ENCODE measurements at places on chromosomes 16 and 17.

DNA sequence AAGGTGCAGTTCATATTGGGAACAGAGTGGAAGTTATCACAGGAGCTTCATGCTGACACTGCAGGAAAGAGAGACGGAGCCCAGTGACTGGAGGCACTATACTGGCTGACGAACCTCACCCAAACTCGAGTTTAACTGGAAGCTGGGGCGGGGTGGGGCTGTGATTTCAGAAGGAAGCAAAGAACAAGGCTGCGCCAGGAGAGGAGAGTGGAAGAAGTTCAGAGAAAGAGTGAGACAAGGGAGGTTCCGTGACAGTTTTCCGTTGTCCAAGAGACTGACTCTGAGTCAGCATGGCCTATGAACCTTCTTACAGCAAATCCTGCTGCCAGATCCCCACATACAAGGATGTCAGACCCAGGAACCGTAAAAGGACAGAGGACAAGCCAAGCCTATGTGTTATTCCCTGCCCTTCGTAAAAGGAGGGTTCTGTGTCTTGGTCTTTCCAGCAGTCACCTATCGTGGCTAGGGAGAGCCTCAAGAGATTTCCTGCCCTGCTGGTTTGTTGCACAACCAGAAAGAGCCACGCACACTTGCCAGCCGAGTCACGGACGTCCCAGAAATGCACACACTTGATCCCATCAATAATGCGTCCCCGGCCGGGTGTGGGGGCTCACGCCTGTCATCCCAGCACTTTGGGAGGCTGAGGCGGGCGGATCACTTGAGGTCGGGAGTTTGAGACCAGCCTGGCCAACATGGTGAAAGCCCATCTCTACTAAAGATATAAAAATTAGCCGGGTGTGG lies 5.1 kb downstream of the PITPNA start:
- no peak for DNase-seq

GRCh38 chr16:35194681-35195080 lies 1735.3 kb downstream of the TP53TG3F start:
- no peak for DNase-seq

GRCh38 chr16:21608639-21609328 lies 9.4 kb downstream of the METTL9 start:
- no peak for DNase-seq

DNA sequence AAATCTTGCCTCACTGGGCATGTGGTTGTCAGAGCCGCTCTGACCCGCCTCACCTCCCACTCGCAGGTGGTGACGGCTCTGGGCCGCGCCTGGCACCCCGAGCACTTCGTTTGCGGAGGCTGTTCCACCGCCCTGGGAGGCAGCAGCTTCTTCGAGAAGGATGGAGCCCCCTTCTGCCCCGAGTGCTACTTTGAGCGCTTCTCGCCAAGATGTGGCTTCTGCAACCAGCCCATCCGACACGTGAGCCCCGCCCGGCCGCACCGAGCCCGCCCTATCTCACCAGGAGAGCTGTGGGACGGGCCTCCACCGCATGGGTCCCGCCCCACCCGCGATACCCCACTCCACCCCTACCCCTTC lies 4.0 kb downstream of the TGFB1I1 start:
- no peak for DNase-seq

DNA sequence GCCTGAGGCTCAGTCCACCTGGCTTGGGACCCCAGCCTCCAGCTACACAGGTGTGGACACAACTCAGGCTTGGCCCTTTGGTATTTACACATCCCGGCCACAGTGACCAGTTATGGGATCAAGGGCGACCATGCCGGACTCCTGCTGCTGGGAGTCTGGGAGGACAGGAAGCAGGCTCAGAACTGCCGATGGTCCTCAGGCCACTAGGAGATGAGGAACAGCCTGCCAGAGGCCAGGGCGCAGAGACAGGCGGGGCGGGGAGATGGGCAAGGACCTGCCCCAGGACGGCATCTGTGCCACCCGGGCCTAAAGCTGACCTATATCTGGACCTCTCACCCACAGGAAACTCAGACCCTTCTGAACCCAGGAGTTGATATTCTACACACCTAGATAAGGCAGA lies 12.5 kb downstream of the NXN start:
- no peak for DNase-seq

DNA sequence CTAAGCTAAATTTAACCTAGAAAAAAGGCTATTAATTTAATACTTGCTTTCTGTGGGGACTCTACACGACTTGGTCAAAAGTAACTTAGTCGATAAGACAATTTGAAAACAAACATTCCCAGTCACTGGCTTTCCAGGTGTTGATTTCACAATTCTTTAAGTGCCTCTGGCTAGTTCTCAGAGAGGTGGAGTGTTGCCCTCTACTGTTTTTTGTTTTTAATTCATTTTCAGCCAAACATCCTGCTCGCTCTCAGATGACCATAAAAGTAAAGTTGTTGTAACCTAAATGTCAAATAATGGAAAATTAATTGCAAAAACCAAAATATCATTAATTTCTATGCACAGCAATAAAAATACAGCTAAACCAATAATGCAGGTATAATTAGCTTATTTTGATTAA lies 107.1 kb downstream of the MYO1D start:
- no peak for DNase-seq

DNA sequence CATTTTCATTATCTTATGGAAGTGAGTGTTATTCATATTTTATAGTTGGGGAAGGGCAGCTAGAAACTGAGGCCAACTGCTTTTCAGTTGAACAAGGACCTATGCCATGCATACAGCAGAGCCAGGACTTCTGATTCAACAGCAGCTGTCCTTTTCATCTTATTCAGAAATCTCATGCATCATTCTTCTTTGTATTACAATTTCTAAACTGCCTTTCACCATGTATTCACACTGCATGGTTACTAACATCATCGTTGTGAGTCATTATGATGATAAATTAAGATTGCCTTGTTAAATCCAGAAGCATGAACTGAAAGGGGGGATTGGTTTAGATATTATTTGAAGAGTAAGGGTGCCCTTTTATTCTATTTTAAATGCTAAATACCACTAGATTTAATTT lies 1470.1 kb upstream of the GOT2 start:
- DNase-seq = no peak

DNA sequence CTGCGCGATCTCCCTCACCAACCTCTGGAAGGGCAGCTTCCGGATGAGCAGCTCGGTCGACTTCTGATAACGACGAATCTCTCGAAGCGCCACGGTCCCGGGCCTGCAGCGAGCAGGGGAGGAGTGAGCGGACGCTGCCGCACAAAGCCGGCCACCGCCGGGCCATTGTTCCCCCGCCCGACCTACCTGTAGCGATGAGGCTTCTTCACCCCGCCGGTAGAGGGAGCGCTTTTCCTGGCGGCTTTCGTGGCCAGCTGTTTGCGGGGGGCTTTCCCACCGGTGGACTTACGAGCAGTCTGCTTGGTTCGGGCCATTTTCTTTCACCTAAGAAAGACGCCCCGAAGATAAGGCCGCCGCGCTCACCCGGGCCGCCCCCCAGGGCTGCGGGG lies 5.8 kb upstream of the UNK start:
- DNase-seq = no peak

DNA sequence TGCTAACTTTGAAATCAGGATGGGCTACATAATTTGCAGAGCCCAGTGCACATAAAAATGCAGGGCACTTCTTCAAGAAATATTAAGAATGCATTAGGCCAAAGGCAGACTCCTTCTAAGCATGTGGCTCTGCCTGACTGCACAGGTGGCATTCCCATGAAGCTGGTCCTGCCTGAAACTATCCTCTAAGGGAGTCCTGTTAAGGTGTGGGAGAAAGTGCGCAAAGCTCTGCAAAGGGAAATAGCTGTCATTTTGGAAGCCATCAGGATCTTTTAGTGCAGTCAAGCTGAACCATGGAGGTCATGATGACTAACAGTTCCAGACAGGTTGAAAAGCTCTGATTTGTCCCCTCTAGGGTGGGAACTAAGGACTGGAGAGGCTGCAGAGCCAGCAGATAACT lies 41.9 kb upstream of the CRHR1 start:
- DNase-seq = no peak

- DNase-seq = no peak
Observed at GRCh38 chr17:40815381-40815780, 7.0 kb downstream of the KRT10 start.

DNA sequence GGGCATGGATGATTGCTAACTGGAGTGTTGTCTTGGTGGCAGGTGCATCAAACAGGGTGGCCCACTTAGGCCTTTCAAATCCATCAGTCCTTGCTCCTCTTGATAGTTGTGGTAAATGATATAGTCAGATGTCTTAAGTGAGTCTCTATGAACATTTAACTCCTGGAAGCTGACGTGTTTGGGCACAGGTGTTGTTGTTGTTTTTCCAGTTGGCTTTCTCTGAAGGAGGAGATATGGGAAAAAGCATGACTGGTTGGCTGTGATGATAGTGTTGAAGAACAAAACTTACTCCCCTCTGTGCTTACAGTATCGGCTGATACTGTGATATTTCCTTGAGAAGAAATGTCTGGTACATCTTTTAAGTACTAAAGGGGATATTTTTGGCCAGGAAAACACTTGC lies 18.0 kb downstream of the TNRC6A start:
- DNase-seq = no peak

GRCh38 chr17:75006653-75007052 lies 5.8 kb upstream of the MRPL58 start:
- no peak for DNase-seq

DNA sequence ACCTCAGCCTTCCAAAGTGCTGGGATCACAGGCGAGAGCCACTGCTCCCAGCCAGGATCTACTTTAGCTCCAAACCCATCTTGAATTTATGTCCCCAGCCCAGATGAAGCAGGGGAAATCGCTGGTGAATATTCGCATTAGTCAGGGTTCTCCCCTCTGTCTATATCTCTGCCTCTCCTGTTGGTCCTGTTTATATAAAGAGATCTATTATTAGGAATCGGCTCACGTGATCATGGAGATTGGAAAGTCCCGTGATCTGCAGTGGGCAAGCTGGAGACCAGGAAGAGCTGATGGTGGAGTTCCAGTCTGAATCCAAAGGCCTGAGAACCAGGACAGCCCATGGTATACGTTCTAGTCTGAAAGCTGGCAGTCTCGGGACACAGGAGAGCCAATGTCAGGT lies 382.8 kb downstream of the SEC14L1 start:
- DNase-seq = no peak

DNA sequence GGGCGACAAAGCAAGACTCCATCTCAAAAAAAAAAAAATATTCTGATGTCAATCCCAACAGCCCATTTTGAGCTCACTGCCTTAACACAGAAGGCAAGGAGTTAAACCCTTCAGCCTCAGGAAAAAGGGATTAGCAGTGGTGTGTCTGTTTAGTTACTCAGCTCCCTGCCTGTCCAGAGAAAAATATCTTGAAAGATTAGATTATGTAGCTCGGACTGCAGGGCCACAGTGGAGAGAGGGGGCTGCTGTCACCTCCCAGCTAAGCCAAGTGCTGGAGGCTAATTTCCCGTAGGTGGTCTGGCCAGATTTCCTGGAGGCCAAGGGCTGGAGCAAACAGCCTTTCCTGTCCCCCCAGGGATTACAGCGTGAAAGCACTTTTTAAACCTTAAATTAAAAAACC lies 50.3 kb downstream of the C16orf95 start:
- DNase-seq = no peak
